Stimulated activated CD4-positive, alpha-beta T cell treated with anti-CD3 and anti-CD28 coated beads, Interleukin-1b, Interleukin-23, amount 100 ng/mL, for 4 hours (primary cell): ENCODE measurements at places on chromosomes 3 and 15.
A peak's percentile ranks its signal among the peaks of the same experiment; 100 is the strongest.

DNA sequence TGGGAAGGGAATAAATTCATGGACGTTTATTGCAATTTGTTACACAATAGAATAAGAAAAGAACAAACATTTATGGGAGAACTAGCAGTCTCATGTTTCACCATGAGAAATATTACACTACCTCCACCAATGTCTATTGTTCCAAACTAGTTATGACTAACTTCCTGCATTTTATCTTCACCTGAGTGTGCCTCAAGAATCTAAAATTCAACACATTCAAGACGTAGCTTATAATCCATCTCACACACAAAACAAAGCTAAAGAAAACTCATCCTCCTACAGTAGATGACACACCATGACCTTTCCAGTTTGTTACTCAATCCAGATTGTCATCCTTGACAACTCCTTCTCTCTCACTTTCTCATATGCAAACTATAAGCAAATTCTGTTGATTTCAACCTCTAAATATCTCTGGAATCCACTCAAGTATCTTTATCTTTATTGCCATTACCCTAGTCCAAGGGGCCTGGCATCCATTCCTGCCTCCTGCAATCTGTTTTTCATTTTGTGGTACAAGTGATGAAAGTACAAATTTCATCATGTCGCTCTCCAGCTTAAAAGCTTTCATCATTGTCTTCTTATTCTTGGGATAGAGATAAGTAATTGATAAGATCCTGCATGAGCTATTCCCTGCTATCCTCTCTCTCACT lies 229.9 kb downstream of the NR2F2 start:
- no peak for DNase-seq

DNA sequence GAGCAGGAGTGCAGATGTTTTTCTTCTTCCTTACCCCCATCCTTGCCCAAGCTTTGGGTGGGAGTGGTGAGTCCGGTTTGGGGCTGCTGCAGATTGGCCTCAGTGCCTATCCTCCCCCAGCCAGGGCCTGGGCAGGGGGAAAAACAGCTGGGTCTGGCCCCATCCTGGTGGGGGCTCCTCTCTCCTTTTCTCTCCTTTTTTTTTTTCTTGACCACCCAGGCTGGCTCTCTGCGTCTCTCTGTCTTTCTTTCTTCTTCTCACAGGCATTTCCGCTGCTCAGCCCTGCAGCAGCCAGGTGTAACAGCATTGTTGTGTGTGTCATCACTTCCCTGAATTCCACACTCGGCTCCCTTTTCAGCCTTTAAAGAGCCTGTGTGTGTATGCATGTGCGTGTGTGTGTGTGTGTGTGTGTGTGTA lies 2.0 kb downstream of the FOXL2NB start:
- DNase-seq, result no peak

DNA sequence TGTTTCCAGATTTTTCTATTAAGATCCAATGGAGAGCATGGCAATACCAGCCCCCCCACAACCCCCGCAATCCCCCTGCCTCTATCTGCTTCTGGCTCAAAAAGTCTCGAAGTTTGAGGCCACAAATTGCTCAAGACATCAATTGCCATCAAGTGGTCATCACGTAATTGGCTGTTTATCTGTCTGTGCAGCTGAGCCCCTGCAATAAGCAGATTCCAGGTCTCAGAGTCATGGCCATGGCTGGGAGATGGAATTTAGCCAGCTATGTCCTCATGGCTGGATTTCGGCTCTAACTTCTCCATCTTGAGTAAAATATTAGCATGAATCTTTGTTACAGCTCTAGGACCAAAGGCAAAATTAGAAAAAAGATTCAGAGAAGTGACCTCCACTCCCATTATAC lies 22.7 kb downstream of the SSUH2 start:
- DNase-seq, result no peak

- no peak for DNase-seq
Observed at GRCh38 chr15:88334436-88334835, 77.9 kb upstream of the NTRK3 start.

DNA sequence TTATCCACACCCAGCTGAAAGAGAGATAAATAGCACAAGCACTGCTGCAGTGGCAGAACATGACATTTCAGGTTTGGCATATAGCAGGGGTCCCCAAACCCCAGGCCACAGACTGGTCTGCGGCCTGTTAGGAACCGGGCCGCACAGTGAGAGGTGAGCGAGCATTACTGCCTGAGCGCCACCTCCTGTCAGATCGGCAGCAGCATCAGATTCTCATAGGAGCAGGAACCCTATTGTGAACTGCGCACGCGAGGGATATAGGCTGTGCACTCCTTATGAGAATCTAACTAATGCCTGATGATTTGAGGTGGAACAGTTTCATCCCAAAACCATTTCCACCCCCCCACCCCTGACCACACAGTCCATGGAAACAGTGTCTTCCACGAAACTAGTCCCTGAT lies 54.6 kb downstream of the CCR4 start:
- no peak for DNase-seq

- DNase-seq, result no peak
Observed at GRCh38 chr3:132587401-132587800, 9.7 kb upstream of the ACKR4 start.

- DNase-seq, result no peak
Observed at GRCh38 chr15:64915518-64916227, 4.0 kb downstream of the ANKDD1A start.

DNA sequence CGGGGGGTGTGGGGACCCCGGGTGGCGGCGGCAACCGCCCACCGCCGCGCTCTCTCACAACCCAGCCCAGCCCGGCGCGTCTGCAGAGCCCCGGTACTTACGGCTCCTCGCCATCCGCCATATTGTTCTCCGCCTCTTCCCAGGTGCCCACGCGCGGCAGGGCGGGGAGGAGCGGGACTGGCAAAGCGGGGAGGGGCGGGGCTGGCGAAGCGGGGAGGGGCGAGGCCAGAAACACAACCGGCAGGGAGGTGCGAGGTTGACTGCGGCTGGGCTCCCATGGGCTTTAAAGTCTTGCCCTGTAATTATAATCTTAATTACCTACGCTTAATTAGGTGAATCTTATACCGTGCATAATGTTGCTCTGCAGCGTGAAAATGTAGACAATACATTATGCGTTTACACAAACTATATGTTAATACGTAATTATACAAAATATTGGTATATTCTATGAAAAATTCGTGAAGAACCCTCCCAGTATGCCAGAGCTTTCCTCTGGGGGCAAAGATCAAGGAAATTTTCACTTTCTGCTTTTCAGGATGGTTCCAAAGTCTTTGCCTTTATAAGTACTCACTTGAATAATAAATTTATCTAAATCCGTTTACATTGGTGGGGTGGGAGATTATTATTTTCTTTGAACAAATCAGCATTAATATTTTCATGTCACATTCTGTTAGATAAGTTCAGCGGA lies at the start of gene UBA3:
TSS of gene UBA3 (minus strand) at position 133 of the 688 bp plus-strand sequence. CDS start at position 121, 12 bp downstream.
- peak; percentile 90 for DNase-seq

- DNase-seq, result no peak
Observed at GRCh38 chr3:99651531-99651930, 13.1 kb downstream of the COL8A1 start.

DNA sequence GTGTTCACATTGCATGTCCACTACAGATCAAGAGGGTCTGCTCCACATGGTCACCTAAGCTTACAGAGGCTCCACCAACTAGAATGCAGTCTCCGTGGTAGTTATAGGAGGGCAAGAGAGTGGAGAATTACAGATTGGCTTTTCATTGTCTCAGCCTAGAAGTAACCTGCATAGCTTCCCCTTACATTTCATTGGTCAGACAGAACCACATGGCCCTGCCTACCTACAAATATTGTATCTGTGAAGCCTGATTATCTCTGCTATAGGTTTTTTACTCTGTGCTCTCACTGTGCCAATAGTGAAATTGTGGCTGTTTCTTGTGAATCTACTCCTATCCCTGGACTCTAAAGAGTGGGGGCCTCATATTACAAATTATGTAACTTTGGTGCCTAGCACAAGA lies 2.5 kb upstream of the TLNRD1 start:
- DNase-seq, result no peak

GRCh38 chr3:11076711-11077110 lies 77.6 kb upstream of the HRH1 start:
- DNase-seq, result no peak

DNA sequence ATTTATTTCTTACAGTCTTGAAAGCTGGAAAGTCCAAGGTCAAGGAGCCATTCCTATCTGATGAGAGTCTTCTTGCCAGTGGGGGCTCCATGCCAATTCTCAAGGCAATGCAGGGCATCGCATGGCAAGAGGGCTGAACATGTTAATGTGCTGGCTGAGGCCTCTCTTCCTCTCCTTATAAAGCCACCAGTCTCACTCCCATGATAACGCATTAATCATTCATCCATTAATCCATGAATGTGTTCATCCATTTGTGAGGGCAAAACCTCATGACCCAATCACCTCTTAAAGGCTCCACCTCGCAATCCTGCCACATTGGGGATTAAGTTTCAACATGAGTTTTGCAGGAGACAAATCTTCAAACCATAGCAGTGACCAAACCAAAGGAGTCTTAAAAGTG lies 118.3 kb downstream of the PROS1 start:
- no peak for DNase-seq

GRCh38 chr15:41566121-41566885 lies 7.3 kb downstream of the TYRO3 start:
- DNase-seq, result no peak

DNA sequence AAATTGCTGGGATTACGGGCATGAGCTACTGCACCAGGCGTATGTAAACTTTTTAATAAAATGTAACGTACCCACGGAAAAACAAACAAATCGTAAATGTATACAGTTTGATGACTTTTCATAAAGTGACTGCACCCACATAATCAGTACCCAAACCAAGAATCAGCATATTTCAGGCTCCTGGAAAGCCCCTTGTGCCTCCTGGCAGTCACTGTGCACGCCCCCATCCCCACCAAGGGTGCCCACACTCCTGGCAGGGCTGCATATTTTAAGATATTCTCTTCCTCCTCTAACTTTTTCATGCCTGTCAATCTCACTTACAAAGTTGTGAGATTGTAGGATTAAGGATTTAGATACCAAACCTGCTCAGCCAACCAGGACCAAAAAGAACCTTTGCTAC lies 305.5 kb downstream of the SHQ1 start:
- DNase-seq, result no peak

DNA sequence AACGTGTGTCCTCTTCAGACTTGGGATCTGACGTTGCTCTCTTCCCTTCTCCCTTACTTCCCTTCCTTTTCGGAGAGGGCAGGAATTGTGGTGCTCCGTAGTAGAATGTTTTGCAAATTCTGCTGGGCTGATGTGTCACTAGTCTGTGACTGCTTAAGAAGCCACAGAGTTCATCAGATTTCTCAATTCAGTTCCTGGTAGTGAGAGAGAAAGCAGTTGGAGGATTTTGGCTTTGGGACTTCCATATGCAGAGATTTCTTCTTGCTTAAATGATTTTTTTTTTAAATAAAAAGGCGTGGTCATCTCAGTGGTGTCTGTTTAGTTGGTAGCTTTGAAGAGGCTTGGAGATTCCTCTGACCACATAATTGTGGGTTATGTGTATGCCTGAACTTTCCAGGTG lies 10.1 kb downstream of the CEMIP start:
- no peak for DNase-seq

DNA sequence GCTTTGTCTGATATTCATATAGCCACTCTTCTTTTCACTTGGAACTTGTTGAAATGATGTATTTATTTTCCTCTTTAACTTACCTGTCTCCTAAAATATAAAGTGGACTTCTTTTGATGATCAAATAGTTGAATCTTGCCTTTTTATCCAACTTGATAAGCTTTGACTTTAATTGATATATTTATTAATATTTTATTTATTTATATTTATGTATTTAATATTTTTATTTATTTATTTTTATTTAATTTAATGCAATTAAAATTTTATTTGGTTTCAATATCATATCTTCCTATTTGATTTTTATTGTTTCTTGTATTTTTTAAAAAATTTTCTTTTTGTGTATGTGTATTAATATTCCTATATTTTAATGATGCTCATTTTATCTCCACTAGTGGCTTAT lies 555.1 kb upstream of the EPHA6 start:
- DNase-seq, result no peak

DNA sequence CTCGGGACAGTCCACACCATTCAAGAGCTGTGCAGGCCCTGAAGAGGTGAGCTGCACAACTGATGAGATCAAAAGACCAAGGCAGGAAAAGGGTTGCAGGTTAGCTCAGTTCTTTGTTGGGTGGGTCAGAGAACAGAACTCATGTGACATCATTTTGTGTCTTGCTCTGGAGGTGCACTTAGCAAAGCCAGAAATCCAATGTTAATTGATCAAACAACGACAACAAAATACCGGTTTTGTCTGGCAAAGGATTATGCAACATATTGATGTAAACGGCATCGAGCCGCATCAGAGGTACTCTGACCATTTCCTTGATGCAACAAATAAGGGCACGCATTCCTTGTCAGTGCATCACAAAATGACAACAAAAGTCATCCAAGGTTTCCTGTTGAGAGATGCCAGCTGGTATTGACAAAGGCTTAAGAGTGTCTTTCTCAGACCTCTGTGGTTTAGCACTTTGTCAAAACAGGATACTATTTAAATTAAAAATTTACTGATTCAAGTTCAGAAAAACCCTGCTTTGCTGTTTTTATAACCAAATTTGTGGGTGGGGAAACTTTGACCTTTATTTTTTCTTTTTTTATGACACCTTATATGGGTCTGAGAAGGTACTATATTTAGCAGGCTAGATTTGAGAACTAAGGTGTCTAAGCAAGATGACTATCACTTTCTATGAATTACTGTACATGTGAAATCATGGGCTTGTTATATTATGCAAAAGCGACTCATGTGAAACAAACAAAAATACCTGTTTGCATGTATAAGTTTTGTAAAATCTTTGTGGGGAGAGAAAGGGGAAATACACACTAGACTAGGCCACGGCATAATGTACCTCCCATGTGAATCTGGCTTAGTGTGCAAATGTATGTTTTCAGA lies 496.1 kb downstream of the FOXP1 start:
- DNase-seq, result no peak

GRCh38 chr3:71099997-71100719 lies 483.4 kb downstream of the FOXP1 start:
- no peak for DNase-seq

DNA sequence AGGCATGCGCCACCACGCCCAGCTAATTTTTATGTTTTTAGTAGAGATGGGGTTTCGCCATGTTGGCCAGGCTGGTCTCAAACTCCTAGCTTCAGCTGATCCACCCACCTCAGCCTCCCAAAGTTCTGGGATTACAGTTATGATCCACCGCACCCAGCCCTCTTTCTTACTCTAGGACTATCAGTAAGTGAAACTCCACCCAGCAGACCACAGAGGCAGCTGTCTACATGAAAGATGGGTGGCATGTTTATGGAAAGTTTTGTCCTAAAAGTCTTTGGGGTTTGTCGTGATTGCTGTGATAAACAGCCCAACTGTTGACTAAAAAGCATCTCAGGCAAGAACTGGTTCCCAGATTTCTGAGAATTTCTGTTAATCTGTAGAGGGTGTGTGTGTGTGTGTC lies 10.9 kb downstream of the ARL6IP5 start:
- no peak for DNase-seq

- DNase-seq, result no peak
Observed at GRCh38 chr3:180040966-180041365, 4.2 kb upstream of the PEX5L start.
